Fibroblast of lung (primary cell): ENCODE measurements at places on chromosomes 11 and 22.

DNA sequence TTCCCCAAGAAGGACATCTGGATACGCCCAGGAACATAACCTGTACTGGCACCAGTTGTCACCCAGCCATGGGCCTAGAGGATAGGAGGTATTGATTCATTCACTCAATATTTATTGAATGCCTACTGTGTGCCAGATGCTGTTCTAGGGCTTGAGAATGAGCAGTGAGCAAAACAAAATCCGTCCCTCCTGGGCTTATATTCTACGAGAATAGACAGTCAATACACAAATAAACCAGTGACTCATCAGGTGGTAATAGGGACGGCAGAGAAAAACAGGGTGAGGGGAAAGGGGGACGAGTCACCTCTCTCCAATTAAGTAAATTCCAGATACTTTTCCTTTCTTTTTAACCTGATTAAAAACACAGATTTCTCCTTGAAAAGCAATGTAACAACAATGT lies 103.5 kb downstream of the MICAL2 start:
- no peak for DNase-seq

- DNase-seq = peak; percentile 76
Measured at GRCh38 chr11:94574193-94574961, 7.2 kb downstream of the PIWIL4 start.

DNA sequence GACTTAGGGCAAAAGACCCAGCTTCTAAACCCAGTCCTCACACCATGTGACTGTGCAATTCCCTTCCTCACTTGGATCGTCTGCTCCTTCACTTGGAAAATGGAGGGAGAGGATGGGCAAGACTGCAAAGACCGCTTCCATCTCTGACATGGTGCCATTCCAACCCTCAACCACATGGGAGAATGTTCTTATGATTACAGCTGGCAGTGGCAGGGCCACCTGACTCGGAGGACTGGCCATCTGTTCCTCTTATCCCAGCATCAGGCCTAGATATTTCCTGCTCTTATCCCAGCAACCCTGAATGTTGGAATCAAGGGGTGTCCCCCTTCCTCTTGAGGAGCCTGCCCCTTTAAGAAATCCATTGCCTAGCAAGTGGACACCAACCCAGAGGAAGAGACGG lies 15.4 kb downstream of the DSCAML1 start:
- no peak for DNase-seq

DNA sequence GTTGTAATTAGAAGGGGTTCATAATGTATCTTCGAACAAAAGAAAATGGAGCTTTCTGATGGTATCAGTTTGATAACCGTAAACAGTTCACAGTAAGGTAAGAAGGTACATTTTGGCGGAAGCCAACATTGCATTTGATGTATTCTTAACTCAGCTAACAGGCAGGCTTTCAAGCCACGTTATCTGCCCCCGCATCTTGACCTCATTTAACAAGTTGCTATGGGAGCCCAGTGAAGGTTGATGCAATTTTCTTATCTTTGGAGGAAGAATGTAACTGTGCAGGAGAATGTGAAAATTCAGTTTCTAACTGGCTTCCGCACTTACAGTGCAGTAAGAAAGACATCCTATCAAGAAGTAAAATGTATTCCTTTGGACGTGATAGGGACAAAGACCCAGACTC lies 110.6 kb downstream of the ETS1 start:
- DNase-seq = peak; percentile 86

DNA sequence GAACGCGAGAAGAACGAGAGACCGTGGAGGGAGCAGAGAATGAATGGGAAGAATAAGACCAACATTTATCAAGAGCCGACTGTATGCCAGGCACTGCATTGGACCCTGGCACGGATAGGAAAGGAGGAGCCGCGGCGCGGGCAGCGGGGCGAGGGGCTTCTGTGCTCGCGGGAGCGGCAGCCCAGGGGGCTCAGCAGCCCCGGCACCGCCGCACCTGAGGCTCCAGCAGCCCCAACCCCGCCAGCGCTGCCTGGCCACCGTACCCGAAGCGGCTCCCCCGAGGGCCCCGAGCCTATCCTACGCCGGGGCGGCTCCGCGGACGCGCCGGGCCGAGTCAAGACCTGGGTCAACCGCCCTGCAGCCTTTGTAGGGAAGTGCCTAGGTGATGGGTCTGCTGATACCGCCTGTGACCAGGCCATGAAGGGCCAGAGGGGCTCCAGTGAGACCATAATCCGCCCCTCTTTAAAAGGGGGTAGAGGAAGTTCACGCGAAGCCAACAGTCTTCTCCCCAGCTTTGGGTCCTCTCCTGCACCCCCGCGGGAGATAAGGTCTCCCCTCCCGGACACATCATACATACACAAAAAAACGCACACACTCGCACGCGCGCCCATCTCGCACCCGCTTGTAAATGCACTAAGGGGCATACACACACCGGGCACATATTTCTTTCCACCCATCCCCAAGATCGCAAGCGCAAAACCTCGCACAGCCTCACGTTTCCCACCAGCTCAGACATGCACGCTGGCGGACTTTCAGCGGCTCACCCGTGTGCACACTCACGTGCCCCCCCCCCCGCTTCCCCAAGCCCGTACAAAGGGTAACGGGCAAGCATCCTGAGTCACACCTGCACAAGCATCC lies 935 bp upstream of the RTN4RL2 start:
- no peak for DNase-seq

DNA sequence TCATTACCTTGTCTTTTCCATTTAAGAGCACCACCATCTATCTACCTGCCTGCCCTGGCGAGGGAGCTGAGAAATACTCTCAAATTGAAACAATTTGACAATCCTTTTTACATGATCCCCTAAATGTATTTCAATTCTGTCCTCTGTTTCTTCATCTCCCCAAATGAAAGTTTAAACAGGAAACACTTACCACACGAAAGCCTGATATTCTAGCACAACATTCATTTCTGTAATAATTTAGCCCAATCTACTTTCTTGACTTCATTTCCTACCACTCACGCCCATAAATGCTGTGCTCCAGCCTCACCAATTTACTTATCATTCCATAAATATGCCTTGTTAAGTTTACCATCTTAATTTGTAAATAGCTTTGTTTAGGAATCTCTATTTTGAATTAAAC lies 89.8 kb upstream of the MS4A8 start:
- DNase-seq = no peak

DNA sequence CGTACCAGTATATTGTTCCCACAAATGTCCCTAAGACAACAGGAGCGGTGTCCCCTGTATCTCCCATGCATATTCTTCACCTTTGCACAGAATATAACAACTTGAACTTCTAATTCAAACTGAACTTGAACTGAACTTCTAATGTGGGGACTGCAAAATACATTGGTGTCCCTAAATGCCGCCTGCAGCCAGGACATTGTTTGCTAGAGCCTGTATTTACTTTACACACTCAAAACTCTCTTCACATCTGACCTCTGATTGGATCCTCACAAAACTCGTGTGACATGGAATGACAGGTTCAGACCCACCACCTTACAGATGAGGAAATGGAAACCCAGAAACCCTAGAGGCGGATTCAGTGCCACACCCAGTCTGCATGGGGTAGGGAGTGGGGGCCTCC lies 6.4 kb downstream of the CPT1A start:
- no peak for DNase-seq

GRCh38 chr11:7696424-7696823 lies 9.9 kb downstream of the OVCH2 start:
- DNase-seq = no peak

DNA sequence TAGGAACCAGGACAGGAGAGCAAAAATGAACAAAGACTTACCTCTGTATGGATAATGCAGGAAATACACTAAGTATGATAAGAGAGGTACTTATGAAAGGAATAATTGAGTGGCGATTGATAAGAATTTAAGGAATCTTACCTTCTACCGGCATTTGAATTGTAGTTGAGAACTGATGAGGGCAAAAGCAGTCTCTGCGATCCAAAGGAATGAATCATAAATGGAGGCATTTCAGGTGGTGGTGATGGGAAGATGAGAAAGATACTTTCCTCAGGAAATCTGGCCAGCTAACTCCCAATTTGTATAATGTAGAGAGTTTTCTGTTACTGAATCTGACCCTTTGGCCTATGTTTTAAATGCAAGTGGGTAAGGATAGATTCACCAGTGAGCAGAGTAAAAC lies 71.9 kb upstream of the C11orf87 start:
- DNase-seq = no peak

DNA sequence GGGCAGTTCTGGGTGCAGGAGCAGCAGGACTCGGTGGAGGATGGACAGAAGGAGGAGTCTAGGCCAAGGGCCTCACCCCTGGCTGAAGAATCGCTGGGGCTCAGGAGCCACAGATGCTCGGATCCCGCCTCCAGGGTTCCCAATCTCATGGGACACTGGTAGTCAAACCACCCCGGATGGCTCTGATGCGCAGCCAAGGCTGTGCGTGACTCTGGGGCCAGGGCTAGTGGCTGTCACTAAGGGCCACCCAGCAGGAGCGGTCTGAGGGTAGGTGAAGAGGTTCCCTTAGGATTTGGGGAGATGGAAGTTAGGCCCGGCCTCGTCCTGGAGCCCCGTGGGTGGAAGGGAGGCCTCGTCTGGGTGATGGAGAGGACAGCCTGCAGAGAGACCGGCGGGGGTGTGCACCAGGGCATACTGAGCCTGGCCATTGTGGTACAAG lies 300.6 kb downstream of the TBC1D22A start:
- DNase-seq = no peak

GRCh38 chr11:40445391-40445790 lies 1014.1 kb downstream of the LRRC4C start:
- no peak for DNase-seq

DNA sequence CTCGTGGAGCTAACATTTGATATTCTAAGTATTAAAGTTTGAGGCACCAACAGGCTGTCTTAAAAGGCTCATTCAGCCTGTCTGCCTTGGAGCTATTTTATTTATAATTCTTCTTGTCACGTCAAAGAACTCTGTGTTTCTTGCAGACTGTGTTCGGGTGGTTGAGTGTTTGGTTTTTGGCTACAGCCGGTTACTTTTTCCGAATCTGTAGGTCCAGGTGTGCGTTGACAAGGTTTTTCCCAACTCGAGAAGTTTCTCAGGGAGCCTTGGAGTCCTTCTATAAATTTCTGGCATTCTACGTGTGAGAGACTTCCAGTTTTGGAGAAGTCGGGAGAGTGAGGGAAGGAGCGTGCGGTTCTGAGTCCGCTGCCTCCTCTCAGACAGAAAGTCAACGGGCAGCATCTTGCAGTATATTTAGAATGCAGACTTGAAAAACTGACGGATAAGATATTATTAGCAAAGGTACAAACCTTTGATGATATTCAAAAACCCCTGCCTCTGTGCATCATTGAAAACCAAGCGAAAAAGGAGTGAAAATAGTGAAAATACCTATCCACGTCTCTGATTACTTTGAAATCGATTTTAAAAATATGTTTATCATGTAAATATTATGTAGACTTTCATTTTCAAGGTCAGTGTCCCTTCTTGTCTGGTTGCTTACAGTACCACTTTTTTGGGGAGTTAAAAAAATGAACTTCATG lies 85.2 kb upstream of the PPARA start:
- DNase-seq = peak; percentile 63

DNA sequence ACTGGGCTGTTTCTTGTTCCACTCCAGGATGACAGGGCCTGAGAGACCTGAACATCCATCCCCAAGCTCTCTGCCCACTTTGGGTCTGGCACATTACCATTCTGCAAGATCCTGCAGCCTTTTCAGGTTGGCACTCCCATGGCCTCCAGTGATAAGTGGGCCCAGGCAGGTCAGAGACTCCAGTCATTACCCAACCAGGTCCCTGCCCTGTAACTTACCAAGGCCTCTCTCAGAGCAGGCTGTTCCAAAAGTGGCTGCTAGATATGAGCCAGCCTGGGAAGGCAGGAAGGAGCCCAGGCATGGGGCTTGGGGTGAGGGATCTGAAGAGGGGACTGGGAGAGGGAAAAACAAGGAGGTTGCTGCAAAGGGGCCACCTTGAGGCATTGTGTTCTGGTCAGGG lies 35.9 kb downstream of the KCNQ1OT1 start:
- DNase-seq = no peak

GRCh38 chr11:130598433-130598832 lies 150.0 kb downstream of the ADAMTS15 start:
- no peak for DNase-seq

GRCh38 chr11:70667767-70668166 lies 269.4 kb downstream of the CTTN start:
- DNase-seq = no peak

- no peak for DNase-seq
Measured at GRCh38 chr11:123568367-123568870, 86.0 kb downstream of the SCN3B start.

DNA sequence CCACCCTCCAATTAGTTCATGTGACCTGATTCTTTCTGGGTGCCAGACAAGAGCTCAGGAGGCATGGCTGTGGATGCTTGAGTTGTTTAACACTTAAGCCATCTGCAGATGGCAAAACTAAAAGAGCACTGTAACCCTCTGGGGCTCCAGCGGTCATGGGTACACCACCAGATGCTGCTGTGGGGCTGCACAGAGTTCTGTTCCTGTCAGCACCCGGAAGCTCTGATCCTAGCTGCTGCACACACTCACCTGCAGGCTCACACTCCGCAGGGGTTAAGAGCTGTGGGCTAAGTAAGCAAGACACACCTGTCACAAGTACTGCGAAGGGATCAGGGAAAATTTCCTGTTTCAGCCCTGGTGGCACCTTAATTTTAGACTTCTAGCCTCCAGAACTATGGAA lies 307.8 kb downstream of the C11orf87 start:
- no peak for DNase-seq

DNA sequence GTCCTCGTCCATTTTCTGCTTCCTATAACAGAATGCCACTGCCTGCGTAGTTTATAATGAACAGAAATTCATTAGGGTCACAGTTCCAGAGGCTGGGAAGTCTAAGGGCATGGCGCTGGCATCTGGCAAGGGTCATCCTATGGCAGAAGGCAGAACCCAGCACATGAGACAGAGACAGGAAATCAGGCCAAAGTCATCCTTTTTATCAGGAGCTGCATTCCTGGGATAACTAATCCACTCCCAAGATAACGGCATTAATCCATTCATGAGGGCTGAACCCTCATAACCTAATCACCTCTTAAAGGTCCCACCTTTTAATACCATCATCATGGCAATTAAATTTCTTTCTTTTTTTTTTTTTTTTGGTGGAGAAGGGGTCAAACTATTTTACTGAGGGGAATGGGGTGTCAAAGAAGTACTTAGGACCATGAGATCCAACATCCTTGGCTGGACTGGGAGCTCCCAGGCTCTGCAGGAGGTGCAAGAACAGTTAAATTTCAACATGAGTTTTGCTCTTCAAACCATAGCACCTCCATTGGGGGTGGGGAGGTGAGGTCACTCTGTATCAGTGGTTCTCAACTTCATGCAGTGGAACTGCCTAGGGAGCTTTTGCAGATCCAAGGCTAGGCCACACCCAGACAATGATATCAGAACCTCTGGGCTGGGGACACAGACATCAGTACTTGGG lies 4.4 kb downstream of the TMEM109 start:
- DNase-seq = no peak

GRCh38 chr11:115580927-115581680 lies 76.9 kb upstream of the CADM1 start:
- DNase-seq = peak; percentile 45

- DNase-seq = no peak
Measured at GRCh38 chr11:33636104-33636503, 64.5 kb downstream of the C11orf91 start.

DNA sequence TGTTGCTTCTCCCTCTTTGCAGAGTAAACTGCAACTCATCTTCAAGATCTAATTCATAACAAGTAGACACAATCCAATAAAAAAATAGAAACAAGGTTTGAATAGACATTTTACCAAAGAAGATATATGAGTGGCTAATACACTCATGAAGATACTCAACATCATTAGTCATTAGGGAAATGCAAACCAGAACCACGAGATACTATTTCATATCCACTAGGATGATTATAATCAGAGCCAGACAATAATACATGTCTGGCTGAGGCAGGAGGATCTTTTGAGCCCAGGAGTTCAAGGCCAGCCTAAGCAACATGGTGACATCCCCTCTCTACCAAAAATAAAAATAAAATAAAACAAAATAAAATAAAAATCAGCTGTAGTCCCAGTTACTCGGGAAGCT lies 85.0 kb downstream of the ATG16L2 start:
- no peak for DNase-seq
